ENCODE measurements at places on chromosomes 6 and 20.

DNA sequence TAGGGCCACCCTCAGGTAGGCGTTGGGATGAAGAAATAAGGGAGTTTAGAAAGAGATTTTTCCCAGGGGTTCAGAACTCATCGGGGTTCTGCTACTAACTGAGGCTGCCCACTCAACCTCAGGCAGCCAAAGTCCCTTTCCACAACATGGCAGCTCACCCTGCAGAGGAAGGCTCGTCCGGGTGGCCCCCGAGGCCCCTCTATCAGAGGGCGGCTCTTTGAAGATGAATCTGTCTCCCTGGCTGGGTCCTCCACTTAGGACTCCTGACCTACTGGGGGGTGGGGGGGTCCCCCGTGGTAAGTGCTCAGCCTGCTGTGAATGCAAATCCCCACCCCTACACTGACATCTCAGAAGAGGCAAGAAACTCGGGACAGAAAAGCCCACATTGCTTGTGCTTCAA, 182.9 kb downstream of the SOD2 start:
- no peak for DNase-seq

GRCh38 chr6:1313384-1313766, 1.5 kb downstream of the FOXQ1 start:
- no peak for DNase-seq

- DNase-seq = no peak
Observed at GRCh38 chr6:34003962-34004361, 141.9 kb downstream of the GRM4 start.

DNA sequence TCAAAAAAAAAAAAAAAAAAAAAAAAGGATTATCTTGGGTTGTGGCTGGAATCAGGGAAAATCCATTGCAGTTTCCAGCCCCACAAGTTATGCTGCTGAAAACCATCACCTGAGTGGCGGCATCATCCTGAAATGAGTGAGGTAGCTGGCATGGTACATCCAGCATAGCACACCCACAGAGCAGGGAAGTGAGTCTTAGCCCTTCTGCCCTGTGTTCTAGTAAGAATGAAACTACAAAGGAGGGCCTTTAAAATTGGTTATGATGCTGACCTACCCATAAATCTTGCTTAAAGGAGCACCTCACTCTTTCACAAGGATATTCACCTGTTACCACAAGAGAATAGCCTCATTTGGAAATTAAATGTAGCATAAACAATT, 119.2 kb downstream of the NFATC2 start:
- no peak for DNase-seq

- no peak for DNase-seq
Observed at GRCh38 chr6:158627940-158628211, 16.7 kb downstream of the DYNLT1 start.

Data from iPS DF 6.9 (cell line).